Activated CD4-positive, alpha-beta T cell treated with anti-CD3 and anti-CD28 coated beads, Interleukin-2, amount 10 ng/mL, durations not matched to agents 24 days and 14 days (primary cell): ENCODE measurements at places on chromosomes 6 and 20. TPM values are rescaled to one million over a fixed set of nuclear protein-coding genes. Genes with fewer than 3 reads are reported as not detected.

GRCh38 chr6:13553646-13554045, 20.8 kb upstream of the SIRT5 start:
- DNase-seq = no peak
- peaks cover 29% of the 10 kb centered on the region for H3K27me3 ChIP-seq
- no peak overlapping the region for H3K27ac ChIP-seq
- no peak overlapping the region for H3K4me3 ChIP-seq

DNA sequence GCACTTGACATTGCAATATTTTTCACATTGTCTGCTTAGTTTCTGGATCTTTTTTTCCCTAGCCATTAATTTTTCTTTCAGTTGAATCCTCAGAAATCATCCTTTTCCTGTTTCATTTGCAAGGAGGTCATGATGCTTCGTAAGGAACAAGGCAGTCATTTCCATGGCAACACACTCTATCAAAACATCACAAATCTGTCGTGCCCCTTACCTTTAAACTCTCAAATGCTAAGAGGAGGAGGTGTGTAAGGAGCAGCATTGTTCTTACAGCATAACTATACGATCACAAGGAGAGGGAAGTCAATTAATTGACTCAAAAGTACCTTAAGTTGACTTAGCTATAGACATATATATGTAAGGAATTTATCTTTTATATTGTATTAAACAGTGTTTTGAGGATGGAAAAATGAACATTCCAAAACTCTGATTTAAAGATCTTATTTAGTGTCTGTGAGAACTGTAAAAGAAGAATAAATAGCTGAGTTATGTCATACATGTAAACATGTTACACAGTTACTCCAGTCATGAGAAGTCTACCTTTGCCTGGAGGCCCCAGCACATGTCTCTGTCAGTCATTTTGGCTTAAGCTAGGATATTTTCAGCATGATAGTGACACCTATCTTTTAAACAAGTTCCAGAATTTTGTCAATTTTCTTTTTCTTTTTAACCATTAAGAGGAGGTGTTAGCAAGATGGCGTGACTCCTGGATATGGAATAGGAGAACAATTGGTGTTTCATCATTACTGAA, 41.6 kb downstream of the CDKAL1 start:
- H3K27me3 ChIP-seq = no peaks in the 10 kb centered on the region
- no peak overlapping the region for H3K4me3 ChIP-seq
- DNase-seq = no peak
- peaks cover 24% of the 10 kb centered on the region for H3K4me1 ChIP-seq
- H3K36me3 ChIP-seq = peaks cover 28% of the 10 kb centered on the region
- no peak overlapping the region for H3K27ac ChIP-seq

GRCh38 chr20:41011551-41012067, 17.0 kb upstream of the TOP1 start:
- peak overlapping the region; percentile 48 for H3K27ac ChIP-seq
- peak; percentile 73 for DNase-seq
- peaks cover 2% of the 10 kb centered on the region for H3K36me3 ChIP-seq
- peaks cover 41% of the 10 kb centered on the region for H3K4me1 ChIP-seq
- H3K4me3 ChIP-seq = peak overlapping the region; percentile 50
- no peaks in the 10 kb centered on the region for H3K27me3 ChIP-seq

GRCh38 chr6:12944001-12944400, 227.4 kb downstream of the PHACTR1 start:
- H3K4me3 ChIP-seq = no peak overlapping the region
- no peaks in the 10 kb centered on the region for H3K36me3 ChIP-seq
- H3K27me3 ChIP-seq = peaks cover 6% of the 10 kb centered on the region
- H3K4me1 ChIP-seq = peaks cover 17% of the 10 kb centered on the region
- DNase-seq = no peak
- no peak overlapping the region for H3K27ac ChIP-seq

DNA sequence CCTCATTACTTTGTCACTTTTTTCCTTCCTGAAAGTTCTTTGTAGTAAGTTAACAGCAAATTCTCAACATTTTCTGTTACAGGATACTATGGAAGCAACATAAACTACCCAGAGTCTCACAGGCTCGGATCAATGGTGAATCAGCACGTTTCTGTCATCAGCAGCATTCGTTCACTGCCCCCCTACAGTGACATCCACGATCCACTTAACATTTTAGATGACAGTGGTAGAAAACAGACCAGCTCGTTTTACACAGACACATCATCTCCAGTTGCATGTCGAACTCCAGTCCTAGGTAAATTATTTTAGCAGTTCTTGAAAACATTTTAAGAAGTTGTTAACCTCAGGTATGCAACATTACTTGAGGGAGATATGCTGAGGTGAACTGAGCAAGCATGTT, 51.6 kb downstream of the RFX6 start:
- H3K27me3 ChIP-seq = peaks cover 1% of the 10 kb centered on the region
- H3K4me1 ChIP-seq = no peaks in the 10 kb centered on the region
- H3K36me3 ChIP-seq = no peaks in the 10 kb centered on the region
- no peak overlapping the region for H3K27ac ChIP-seq
- H3K4me3 ChIP-seq = no peak overlapping the region

DNA sequence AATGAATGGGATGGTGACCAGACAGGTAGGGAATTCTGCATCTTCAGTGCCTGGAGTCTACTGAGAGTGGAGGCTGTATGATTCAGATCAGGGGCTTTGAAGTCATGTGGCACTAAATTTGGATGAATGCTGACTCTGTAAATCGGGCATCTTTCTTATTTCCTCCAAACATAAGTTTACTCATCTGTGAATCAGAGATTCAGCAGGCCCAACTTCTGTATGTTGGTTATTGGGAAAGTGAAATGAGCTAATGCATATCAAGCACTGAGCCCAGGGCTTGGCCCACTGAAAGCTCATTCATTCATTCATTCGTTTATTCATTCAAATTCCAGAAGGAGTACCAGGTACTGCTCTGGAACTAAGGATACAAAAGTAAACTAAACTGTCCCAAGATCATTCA, 192.3 kb upstream of the RIN2 start:
- H3K4me3 ChIP-seq = no peak overlapping the region
- H3K36me3 ChIP-seq = no peaks in the 10 kb centered on the region
- no peak overlapping the region for H3K27ac ChIP-seq
- H3K27me3 ChIP-seq = no peaks in the 10 kb centered on the region
- no peaks in the 10 kb centered on the region for H3K4me1 ChIP-seq

DNA sequence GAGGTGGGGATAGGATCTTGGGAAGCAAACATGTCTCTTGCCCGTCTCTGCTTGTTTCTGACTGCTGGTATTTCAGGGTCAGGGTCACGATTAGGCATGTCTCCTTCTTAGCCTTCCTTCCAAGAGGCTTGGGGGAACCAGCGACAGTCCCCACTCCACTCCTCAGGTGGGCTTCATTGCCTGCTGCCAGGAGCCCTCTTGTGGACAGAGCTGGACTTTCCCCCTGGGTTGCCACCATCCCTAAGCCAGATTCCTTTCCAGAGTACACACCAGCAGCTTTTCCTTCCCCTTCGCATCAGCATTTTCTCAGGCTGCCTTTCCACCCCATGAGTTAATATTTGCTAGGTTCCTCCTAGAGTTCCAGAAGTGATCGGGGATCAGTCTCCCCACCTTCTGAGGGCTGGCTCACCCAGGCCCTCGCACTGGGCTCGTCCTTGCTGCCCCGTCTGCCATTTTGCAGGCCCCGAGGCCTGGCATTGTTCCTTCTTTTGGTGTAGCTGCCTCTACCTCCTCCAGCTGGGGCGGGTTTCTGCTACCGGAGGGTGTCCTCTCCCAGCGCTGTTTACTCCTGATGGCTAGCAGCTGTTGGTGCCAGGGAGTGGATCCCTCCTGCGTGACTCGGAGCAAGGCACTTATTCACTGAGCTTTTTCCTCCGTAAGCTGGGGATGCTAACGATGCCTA, 8.8 kb upstream of the C20orf144 start:
- peak; percentile 79 for DNase-seq
- peaks cover 16% of the 10 kb centered on the region for H3K4me1 ChIP-seq
- H3K4me3 ChIP-seq = no peak overlapping the region
- H3K36me3 ChIP-seq = no peaks in the 10 kb centered on the region
- H3K27me3 ChIP-seq = no peaks in the 10 kb centered on the region

DNA sequence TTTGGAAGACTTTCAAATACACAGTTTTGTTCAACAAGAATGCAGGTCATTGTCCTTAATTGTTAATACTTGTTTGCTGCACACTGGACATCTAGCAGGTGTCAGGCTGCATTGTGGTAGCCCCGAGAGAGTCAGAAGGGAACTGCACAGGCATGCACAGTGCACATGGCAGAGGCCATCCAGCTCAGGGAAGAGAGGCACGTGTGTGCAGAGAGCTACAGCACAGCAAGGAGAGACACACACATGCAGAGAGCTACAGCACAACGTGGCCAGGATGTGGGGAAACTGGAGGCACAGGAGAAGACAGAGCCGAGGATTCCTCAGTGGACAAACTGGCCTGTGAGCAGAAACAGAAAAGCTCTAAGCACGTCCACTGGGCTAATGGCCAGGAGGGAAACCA, 272.0 kb downstream of the SMOC2 start:
- no peaks in the 10 kb centered on the region for H3K4me1 ChIP-seq
- H3K27me3 ChIP-seq = no peaks in the 10 kb centered on the region
- H3K36me3 ChIP-seq = no peaks in the 10 kb centered on the region

DNA sequence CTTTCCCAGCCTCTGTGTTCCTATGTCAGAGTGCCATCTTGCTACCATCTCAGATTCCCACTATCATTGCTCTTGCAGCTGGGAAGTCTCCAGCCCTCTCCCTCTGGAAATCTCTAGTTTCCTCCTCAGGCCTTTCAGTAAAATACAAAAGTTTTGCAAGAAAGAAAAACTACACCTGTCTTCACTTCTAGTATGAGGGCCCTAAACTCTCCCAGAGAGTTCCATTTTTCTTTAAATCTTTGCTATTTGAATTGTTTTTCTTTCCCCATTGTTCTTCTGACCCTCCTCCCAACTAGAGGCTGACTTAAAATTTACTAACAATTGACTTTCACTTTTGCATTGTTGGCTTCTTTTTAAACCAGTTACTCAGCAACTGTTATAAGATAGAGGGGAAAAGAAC, 62.8 kb downstream of the LY86 start:
- DNase-seq = no peak
- H3K27ac ChIP-seq = peak overlapping the region; percentile 46
- H3K4me3 ChIP-seq = peak overlapping the region; percentile 9
- peaks cover 69% of the 10 kb centered on the region for H3K4me1 ChIP-seq

GRCh38 chr6:119929121-119929520, 579.6 kb upstream of the MAN1A1 start:
- no peak overlapping the region for H3K27ac ChIP-seq
- H3K36me3 ChIP-seq = no peaks in the 10 kb centered on the region
- H3K4me1 ChIP-seq = no peaks in the 10 kb centered on the region
- DNase-seq = no peak

DNA sequence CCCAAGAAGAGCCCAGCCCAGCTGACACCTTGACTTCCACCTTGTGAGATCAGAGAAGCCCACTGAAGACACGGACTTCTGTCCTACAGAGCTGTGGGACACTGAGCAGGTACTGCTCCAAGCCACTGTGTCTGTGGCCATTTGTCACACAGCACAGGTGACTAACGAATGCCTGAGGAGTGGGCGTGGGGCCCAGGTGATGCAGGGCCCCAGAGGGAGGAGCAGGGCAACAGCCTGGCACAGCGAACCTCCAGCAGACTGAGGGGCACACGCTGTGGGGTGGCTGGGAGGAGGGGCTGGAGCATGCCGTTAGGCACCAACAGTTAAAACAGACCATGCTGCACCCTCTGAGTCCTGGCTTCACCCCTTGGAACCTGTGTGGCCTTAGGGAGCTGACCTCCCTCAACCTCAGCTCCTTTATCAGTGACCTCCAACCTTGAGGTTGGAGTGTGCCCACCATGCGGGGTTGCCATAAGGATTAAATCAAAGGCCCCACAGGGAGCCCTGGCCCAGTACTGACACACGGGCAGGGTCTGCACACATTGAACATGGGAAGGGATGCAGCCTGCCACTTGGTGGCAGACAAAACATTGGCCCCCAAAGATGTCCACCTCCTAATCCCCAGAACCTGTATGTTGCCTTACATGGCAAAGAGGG, 119.9 kb upstream of the CST7 start:
- H3K27ac ChIP-seq = no peak overlapping the region
- H3K4me3 ChIP-seq = no peak overlapping the region
- no peaks in the 10 kb centered on the region for H3K4me1 ChIP-seq
- no peak for DNase-seq
- H3K36me3 ChIP-seq = no peaks in the 10 kb centered on the region

DNA sequence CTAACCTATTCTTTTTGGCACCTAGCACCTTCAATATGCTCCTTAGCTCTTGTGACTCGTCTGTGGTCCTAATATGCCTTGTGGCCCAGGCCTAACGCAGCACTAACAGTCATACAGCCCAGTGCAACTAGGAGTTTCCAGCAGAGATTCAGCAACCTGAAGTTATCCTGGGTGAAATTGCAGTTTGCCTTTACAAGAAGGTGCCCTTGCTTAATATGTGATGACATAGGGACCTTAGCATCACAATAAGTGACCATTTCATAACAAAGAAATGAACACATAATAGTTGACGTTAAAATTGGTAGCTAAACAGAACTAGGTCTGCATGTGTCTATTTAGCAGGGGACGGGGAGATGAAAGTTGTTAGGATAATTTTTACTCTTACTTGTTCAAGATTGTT, 10.1 kb downstream of the FIG4 start:
- DNase-seq = no peak
- H3K27me3 ChIP-seq = no peaks in the 10 kb centered on the region
- peaks cover 3% of the 10 kb centered on the region for H3K4me1 ChIP-seq
- no peak overlapping the region for H3K27ac ChIP-seq
- H3K36me3 ChIP-seq = peaks cover 2% of the 10 kb centered on the region
- no peak overlapping the region for H3K4me3 ChIP-seq

GRIK2 gene
- total RNA-seq = not detected in 2 replicates

KCNK5 gene
- total RNA-seq = 33.8 and 35.3 TPM in 2 replicates

ZSCAN12 gene
- total RNA-seq = 5.8 and 5.9 TPM in 2 replicates

CRISP3 gene
- not detected in 2 replicates for total RNA-seq

C6orf132 gene
- 0.21 and 0.40 TPM in 2 replicates for total RNA-seq
